Activated CD4-positive, alpha-beta T cell treated with anti-CD3 and anti-CD28 coated beads, Interleukin-2, amount 50 U/mL, for 48 hours (primary cell): ENCODE measurements at places on chromosomes 4 and X.

DNA sequence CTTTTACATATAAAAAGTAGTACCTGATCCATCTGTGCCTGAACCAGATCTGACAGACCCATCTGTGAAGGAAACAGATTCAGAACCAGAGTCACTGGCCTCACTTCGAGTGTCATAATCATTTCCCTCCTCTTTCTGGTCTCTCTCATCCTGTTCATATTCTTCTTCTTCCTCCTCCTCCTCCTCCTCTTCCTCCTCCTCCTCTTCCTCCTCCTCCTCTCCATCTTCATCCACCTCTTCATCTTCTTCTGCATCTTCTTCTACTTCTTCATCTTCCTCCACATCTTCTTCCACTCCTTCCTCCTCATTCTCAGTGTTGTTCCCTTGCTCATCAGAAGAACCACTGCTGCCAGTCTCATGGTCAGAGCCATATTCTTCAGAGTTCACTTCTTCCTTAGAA is 12.9 kb downstream of the YTHDC1 start:
- no peak for DNase-seq

- DNase-seq = no peak
Measured at GRCh38 chrX:23902419-23902818, 5.3 kb downstream of the APOO start.

DNA sequence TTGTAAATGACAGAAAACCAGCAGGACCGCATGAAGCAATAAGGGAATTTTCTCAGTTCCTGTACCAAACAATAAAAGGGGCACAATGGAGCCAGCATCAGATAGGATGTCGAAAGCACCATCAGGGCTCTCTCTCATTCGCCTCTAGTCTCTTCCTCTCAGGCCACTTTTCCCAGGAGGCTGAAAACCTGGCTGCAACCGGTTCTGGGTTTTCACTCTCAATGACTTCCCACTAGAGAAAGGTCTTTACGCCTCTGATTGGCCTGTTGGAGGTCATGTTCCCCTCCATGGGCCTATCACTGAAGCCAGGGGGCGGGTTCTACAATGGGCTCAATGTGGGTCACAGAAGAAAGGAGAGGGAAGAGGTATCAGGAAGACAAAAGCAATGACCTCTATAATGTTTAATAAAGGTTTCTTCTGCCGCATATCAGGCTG is 29.3 kb downstream of the ZNF827 start:
- no peak for DNase-seq

GRCh38 chr4:5980436-5981155 is 37.6 kb downstream of the C4orf50 start:
- DNase-seq = no peak

- no peak for DNase-seq
Measured at GRCh38 chrX:135890087-135890585, 3.1 kb downstream of the CT45A10 start.

- DNase-seq = no peak
Measured at GRCh38 chr4:70630162-70630561, 1.6 kb downstream of the ENAM start.

DNA sequence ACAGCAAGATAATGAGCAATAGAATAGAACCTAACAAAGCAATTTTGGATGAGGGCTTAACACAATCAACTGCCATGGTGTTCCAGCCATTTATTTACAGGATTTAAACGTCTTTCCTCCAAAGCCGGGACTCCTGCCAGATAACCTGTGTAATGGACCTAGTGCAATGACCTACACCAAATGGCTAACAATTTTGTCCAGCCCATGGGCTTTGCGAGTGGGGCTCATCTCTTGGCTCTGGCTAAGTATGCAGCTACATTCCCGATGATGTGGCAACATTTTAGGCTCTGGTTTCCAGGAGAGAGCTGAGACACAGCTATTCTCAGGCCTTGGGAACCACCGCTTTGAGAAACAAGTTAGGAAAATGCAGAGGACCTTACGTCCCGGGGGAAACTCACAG is 822.3 kb upstream of the FTHL17 start:
- no peak for DNase-seq

DNA sequence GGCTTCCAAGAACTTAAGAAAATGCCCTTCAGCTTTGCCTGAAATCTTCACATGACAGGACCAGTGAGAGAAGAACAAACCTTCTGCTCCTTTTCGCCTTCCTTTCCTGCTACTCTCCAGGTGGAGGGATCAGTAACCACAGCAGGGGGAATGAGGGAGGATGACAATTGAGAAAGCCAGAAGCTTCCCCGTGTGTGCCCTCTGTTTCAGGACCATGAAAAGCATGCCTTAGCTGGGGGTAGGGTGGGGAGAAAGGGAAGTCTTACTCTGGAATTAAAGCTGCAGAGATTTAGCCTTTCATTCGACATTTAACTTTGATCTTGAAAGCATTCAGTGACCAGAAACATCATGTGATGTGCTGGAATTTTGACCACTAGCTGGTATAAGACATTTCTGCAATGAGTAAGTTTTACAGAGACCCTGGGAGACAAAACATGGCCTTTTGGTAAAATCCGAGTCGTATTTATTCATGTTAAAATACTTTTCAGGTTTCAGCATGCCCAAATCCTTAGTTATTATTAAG is 10.6 kb upstream of the PUDP start:
- no peak for DNase-seq

GRCh38 chr4:76116821-76117220 is 31.4 kb downstream of the NUP54 start:
- no peak for DNase-seq

DNA sequence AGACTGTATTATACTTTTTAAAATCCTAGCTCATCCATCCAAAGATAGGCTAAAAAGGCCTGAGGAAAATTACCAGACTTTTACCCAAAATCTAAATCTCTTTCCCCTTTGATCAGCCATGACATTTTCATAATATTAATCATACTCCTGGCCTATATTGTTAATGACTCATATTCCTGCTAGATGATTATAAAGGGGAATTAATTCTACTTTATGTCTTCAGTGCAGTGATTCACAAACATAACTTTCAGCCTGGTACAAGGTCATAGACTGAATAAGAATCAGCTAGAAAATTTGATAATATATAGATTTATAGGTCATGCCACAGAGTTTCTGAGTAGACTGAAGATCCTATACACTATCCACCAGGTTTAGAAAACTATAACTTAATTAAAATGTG is 1905.4 kb downstream of the C4orf33 start:
- DNase-seq = no peak

GRCh38 chr4:124018383-124019317 is 622.1 kb downstream of the SPRY1 start:
- no peak for DNase-seq

DNA sequence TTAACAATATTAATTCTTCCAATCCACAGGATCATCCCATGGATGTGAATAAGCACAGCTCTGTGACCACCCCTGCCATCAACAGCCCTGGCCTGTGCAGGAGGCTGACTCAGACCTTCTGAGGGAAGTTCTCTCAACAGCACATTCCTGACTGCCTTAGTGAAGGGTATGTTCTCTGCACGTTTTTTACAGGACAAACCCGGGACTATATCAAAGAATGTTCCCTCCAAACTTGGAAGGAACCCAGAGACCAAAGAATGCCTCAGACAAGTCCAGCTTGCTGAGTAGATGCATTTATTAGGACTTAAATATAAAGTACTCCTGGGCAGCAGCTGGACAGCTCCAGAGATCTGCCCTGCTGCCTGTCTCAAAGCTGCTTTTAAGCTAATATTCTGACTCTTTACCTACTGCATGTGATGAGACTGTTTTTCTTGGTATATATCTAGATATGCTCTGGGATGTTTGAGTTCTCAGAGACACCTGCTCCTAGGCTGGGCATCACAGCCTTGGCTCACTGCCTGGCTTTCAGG is 1127.8 kb upstream of the PRKX start:
- DNase-seq = no peak

DNA sequence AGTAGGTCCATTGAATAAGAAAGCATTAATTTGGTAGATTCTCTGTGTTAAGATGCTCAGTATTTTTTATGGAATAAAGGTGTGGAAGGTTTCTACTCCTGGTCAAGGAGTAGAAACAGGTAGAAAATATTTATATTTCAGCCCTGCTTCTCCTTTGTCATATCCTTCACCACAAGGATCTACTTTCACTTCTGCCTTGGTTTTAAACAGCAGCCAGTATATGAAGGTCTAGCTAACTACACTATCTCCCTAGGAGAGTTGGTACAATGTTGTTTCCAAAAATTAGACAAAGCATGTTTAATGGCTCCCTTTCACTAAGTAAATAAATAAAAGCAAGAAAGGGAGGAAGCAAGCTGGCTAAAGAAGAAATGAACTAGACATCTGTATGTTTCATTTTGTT is 44.6 kb upstream of the GYPA start:
- DNase-seq = no peak
